ENCODE measurements at places on chromosomes 5 and 9. TPM values are rescaled to one million over a fixed set of nuclear protein-coding genes. Genes with fewer than 3 reads are reported as not detected.

- DNase-seq: no peak
- no peak overlapping the region for H3K4me3 ChIP-seq
- H3K36me3 ChIP-seq: no peaks in the 10 kb centered on the region
- no peaks in the 10 kb centered on the region for H3K27me3 ChIP-seq
These were observed 1826.2 kb upstream of the CDH6 start for GRCh38 chr5:29367176-29367833.

DNA sequence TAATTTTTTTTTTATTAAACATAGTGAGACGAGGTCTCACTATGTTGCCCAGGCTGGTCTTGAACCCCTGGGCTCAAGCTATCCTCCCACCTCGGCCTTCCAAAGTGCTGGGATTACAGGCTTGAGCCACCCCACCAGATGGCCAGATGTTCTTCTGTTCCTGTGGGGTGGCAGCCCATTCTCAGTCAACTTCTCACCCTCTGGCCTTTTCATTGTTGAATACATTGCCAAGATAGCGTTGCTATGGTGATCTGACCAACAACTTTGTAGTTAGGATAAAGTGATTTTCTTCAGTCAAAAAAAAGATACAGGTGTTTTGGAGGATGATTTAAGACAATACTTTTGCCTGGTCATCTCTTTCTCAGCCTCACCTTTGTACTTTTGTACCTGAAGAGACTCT lies 109.1 kb downstream of the EGFLAM start:
- peaks cover 7% of the 10 kb centered on the region for H3K27me3 ChIP-seq
- DNase-seq: no peak
- H3K27ac ChIP-seq: no peak overlapping the region
- peaks cover 10% of the 10 kb centered on the region for H3K4me1 ChIP-seq
- H3K36me3 ChIP-seq: peaks cover 1% of the 10 kb centered on the region

DNA sequence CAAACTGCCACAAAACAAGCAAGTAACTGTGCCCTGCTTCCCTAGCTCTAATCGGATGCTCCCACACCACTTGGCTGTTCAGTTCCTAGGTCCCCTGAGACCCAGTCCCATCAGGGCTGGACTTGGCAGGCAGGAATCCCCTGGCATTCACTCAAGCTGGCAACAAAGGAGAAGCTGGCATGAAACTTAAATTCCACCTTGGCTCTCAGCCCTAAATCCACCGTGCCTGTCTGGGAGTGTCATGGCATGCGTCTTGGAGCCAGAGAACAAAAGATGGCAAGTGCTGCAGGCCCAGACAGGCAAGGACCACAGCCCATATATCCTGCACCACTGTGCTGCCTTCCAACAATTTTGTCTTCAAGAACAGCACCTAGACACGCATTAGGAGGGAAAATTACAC lies 38.2 kb downstream of the ETF1 start:
- H3K27me3 ChIP-seq: no peaks in the 10 kb centered on the region
- H3K4me3 ChIP-seq: no peak overlapping the region
- H3K27ac ChIP-seq: no peak overlapping the region
- DNase-seq: no peak
- H3K4me1 ChIP-seq: no peaks in the 10 kb centered on the region
- H3K36me3 ChIP-seq: peaks cover 16% of the 10 kb centered on the region

- peaks cover 49% of the 10 kb centered on the region for H3K27me3 ChIP-seq
- H3K36me3 ChIP-seq: no peaks in the 10 kb centered on the region
- no peak overlapping the region for H3K27ac ChIP-seq
- H3K4me3 ChIP-seq: no peak overlapping the region
- peaks cover 14% of the 10 kb centered on the region for H3K4me1 ChIP-seq
- DNase-seq: no peak
These were observed 2.0 kb downstream of the LOX start for GRCh38 chr5:122076050-122076461.

DNA sequence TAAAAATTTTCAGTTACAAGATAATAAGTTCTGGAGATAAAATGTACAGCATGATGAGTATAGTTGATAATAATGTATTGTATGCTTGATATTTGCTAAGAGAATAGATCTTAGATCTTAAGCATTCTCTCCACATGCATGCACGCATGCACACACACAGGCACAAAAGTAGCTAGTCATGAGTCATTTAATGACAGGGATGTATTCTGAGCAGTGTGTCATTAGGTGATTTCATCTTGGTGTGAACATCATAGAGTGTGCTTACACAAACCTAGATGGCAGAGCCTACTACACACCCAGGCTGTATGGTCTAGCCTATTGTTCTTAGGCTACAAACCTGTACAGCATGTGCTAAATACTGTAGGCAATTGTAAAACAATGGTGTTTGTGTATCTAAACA lies 124.2 kb downstream of the PTTG1 start:
- H3K4me3 ChIP-seq: no peak overlapping the region
- no peaks in the 10 kb centered on the region for H3K4me1 ChIP-seq
- no peaks in the 10 kb centered on the region for H3K36me3 ChIP-seq
- DNase-seq: no peak

- no peaks in the 10 kb centered on the region for H3K36me3 ChIP-seq
- no peak overlapping the region for H3K4me3 ChIP-seq
These were observed 58.0 kb upstream of the SYNPO start for GRCh38 chr5:150582241-150583109.

DNA sequence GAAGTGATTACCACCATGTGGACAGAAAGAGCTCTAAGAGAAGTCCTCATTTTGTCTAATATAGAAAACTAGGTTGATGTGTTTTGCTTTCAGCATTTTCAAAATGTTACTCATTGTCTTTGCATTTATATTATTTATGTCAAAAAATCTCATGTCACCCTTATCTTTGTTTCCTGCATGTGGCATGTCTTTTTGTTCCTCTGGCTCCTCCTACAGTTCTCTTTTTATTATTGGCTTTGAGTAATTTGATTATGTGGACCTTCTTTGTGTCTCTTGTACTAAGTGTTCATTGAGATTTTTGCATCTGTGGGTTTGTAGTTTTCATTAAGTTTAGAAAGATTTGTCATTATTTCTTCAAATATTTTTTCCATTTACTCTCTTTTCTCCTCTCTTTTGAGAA lies 58.8 kb downstream of the GNG10 start:
- no peak overlapping the region for H3K4me3 ChIP-seq
- no peak for DNase-seq
- no peaks in the 10 kb centered on the region for H3K27me3 ChIP-seq
- H3K4me1 ChIP-seq: no peaks in the 10 kb centered on the region
- no peaks in the 10 kb centered on the region for H3K36me3 ChIP-seq

GRCh38 chr5:160398806-160399205 lies 1.0 kb downstream of the FAM200C start:
- peak overlapping the region; percentile 87 for H3K4me3 ChIP-seq
- H3K27me3 ChIP-seq: peaks cover 4% of the 10 kb centered on the region
- peaks cover 3% of the 10 kb centered on the region for H3K4me1 ChIP-seq
- DNase-seq: no peak
- no peak overlapping the region for H3K27ac ChIP-seq

DNA sequence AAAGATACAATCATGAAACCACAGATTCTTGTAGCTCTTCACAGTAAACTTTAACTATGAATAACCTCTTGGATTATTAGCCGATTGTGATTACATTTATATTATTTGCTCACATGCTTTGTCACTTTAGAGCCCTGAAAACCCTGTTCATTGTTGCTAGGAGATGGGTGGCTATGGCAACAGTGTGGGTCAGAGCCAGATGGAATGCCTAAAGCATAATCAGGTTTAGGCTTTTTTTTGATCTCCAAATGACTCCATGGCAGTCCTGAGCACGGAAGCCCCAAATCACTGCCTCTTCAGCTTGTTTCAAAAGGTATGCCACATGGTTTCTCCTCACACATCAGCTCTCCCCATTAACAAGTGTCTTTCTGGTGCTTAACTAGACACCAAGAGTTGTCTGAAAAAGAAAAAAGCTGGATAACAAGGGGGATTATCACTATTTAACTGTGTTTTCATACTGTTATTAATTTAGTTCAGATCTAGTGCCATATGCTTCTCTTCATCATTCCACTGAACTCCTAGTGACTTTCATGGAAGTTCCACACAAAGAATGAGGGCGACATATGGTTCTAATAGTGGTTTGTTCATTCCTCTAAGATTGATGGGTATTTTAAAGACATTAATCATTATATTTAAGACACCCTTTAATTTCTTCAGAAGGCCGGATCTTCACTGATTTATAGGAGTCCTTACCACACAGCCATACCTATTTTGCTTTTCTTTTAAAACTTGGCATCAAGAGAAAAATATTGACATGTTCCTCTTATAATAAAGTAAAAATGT lies 88.8 kb upstream of the PAM start:
- H3K4me3 ChIP-seq: no peak overlapping the region
- H3K36me3 ChIP-seq: no peaks in the 10 kb centered on the region
- peaks cover 3% of the 10 kb centered on the region for H3K27me3 ChIP-seq
- no peaks in the 10 kb centered on the region for H3K4me1 ChIP-seq
- no peak for DNase-seq

- peaks cover 8% of the 10 kb centered on the region for H3K27me3 ChIP-seq
- H3K27ac ChIP-seq: peak overlapping the region; percentile 94
- H3K36me3 ChIP-seq: peaks cover 8% of the 10 kb centered on the region
- peak overlapping the region; percentile 44 for H3K4me3 ChIP-seq
- peaks cover 10% of the 10 kb centered on the region for H3K4me1 ChIP-seq
- DNase-seq: peak; percentile 57
These were observed 12.2 kb downstream of the GPR150 start for GRCh38 chr5:95631991-95632675.

The CD180 gene
- total RNA-seq: 0.69 TPM

The HNRNPH1 gene
- total RNA-seq: 1,162 TPM

The SPATA24 gene
- 6.3 TPM for total RNA-seq

The PCDHAC1 gene
- total RNA-seq: not detected

The RGS7BP gene
- total RNA-seq: not detected

The FREM1 gene
- not detected for total RNA-seq

The PCDHA7 gene
- not detected for total RNA-seq
